NCI-H460 (cell line): ENCODE measurements at places on chromosomes 16 and 17.
A peak's percentile ranks its signal among the peaks of the same experiment; 100 is the strongest.

DNA sequence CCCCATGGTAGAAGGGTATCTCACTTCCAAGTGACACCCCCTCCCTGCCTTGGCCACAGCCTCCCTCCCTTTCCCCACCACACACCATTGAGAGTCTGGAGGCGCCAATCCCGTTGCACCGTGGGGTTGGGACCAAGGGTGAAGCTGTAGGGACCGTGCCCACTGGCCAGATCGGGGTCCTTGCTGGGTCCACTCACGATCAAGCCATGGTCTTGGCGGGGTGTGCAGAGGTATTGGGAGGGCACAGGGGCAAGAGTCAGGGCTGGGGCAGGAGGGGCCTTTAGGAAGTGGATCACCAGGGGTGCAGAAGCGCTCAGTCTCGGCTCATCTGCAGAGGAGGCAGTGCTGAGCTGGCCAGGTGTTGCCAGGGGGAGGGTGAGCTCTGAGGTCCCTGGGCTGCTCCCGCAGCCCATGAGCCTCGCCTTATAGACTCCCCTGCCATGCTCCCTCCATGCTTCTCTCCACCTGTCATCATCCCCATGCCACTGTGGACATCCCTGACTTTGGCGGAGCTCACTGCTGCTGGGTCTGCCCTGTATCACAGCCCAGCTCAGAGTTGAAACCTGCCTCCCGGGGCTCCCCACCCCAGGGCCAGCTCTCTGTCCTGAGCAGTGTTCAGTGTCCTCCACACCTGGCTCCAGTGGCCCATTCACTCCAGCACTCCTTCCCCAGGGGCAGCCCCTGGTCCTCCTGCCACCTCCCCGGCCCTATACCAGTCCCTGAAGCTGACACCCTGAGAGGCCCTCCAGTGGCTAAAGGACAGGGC, 8.3 kb downstream of the CDH16 start:
- no peak for DNase-seq

- no peak for DNase-seq
These were observed 28.6 kb downstream of the SCNN1B start for GRCh38 chr16:23330583-23331249.

- no peak for DNase-seq
These were observed 31.8 kb downstream of the TMEM204 start for GRCh38 chr16:1565083-1565805.

- no peak for DNase-seq
These were observed 90.3 kb downstream of the RMI2 start for GRCh38 chr16:11435576-11435975.

- no peak for DNase-seq
These were observed 414.7 kb downstream of the HS3ST3B1 start for GRCh38 chr17:14715561-14715960.

DNA sequence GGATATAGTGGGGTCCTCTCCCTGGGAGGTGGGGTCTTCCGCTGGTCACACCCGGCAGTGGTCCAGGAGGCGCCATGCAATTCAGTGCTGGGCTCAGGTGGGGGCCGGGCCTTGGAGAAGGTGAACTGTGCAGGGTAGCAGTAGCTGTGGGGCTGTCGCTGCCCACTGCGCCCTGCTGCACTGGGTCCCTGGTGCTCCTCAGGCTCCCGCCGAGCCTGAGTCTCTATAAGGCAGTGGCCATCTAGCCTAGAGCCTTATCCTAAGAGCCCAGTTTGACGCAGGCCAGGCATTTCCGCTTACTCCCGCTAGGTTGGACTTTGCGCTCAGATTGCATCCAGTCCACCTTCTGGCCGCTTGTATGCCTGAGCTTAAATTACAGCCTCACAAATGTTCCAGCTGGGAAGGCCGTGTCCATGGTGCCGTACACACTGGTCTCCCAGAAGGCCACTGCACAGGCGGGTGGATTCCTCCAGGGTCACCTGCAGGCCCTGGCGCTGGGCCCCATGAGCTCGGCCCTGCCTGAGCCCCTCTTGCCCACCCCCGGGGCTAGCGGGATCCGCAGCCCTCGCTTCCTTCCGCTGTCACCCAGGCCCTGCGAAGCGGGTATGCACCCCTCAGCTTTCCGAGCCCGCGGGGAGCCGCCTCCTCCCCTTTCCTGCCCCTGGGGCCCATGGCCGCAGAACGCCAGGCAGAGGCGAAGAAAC, 1762.2 kb downstream of the TP53TG3F start:
- DNase-seq, result no peak

- DNase-seq, result no peak
These were observed 639 bp upstream of the TRIM65 start for GRCh38 chr17:75897160-75898019.

GRCh38 chr17:68035131-68035522, 408 bp upstream of the KPNA2 start:
- no peak for DNase-seq

DNA sequence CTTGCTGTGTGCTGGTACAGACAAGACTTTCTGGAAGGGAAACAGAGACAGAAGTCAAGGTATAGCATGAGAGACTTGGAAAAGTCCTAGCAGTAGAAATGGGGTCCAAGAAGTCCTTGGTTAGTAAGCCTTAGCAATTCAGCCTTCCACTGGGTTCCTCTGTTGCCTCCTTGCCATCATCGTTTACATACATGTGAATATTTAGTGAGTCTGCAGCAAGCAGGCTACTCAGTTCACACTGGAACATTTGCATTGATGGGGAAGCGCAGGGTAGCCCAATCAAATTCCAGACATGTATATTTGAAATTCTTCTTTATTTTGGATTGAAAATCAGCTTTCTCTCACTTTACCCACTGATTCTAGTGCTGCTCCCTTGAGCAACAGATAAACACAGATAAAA, 27.1 kb downstream of the LIMD2 start:
- DNase-seq, result no peak

GRCh38 chr16:89556750-89557689, 3.5 kb upstream of the RPL13 start:
- peak; percentile 68 for DNase-seq

- no peak for DNase-seq
These were observed 18.7 kb upstream of the NSMCE1 start for GRCh38 chr16:27287051-27287811.

GRCh38 chr17:76530811-76531485, 6.6 kb downstream of the CYGB start:
- DNase-seq, result no peak

- DNase-seq, result no peak
These were observed 73.3 kb downstream of the N4BP1 start for GRCh38 chr16:48536614-48537200.
